Uterine smooth muscle cell (primary cell): ENCODE measurements at places on chromosomes 7 and 10. TPM values are rescaled to one million over a fixed set of nuclear protein-coding genes. Genes with fewer than 3 reads are reported as not detected.

Gene SLC26A4
- total RNA-seq = 0.44 and 0.50 TPM in 2 replicates

Gene VWDE
- total RNA-seq = under 0.01 and 0.33 TPM in 2 replicates

Gene ASL
- 50.4 and 56.8 TPM in 2 replicates for total RNA-seq

Gene LRRC61
- total RNA-seq = 1.9 and 2.2 TPM in 2 replicates

Gene NUTM2E
- not detected in 2 replicates for total RNA-seq

Gene HOGA1
- 0.50 and 0.89 TPM in 2 replicates for total RNA-seq

Gene GARIN1A
- total RNA-seq = 0.33 and 0.87 TPM in 2 replicates

Gene VSTM4
- total RNA-seq = 1.1 and 2.2 TPM in 2 replicates

Gene KLF14
- total RNA-seq = under 0.01 and 0.11 TPM in 2 replicates

Gene ZNF273
- total RNA-seq = 3.7 and 4.1 TPM in 2 replicates

Gene LIPK
- total RNA-seq = not detected in 2 replicates

Gene NUTM2B
- total RNA-seq = 0.22 and 0.37 TPM in 2 replicates

Gene AHR
- total RNA-seq = 45.6 and 62.3 TPM in 2 replicates

Gene LRRC18
- not detected in 2 replicates for total RNA-seq

Gene OPN4
- total RNA-seq = not detected in 2 replicates

Gene SEMA3E
- 1.5 and 2.0 TPM in 2 replicates for total RNA-seq

Gene KCND2
- 2.0 and 4.9 TPM in 2 replicates for total RNA-seq

Gene DPYSL4
- 2.1 and 2.3 TPM in 2 replicates for total RNA-seq

Gene OR2A42
- under 0.01 TPM in 1 of 2 replicates, not detected in the other for total RNA-seq

Gene DAGLB
- 18.6 and 20.7 TPM in 2 replicates for total RNA-seq

Gene HKDC1
- 1.3 and 10.6 TPM in 2 replicates for total RNA-seq
